Stimulated activated CD4-positive, alpha-beta T cell treated with anti-CD3 and anti-CD28 coated beads, Interleukin-4, amount 100 ng/mL, for 24 hours (primary cell): ENCODE measurements at places on chromosomes 7 and 10.

DNA sequence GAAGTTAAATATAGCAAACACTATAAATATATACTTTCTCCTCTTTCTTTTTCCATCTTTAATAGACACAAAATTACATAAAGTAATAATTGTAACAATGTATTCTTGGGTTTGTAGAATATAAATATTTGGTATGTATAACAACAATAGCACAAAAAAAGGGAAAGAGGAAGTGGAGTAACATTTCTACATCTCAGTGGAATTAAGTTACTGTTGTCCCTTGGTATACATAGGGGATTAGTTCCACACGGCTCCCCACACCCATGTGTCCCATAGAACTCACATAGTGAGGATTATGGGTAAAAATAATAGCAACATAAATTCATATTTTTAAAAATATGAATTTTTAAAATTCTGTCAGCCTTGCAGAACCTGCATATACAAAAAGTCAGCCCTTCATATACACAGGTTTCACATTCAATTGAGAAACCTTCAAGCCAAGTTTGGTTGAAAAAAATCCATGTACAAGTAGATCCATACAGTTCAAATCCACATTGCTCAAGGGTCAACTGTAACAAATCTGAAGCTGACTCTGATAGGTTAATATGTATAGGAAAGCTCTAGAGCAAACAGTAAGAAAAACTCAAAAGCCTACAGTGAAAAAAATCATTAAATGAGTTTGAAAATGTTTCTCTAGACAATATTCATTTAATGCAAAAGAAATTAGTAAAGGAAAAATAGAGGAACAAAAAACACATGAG, 92.4 kb downstream of the HYCC1 start:
- DNase-seq = no peak

GRCh38 chr10:120969219-120969645, 118.1 kb downstream of the WDR11 start:
- no peak for DNase-seq

GRCh38 chr7:139127648-139128047, 18.1 kb upstream of the ZC3HAV1 start:
- DNase-seq = no peak

- no peak for DNase-seq
Measured at GRCh38 chr10:62708569-62708968, 96.0 kb upstream of the ADO start.

DNA sequence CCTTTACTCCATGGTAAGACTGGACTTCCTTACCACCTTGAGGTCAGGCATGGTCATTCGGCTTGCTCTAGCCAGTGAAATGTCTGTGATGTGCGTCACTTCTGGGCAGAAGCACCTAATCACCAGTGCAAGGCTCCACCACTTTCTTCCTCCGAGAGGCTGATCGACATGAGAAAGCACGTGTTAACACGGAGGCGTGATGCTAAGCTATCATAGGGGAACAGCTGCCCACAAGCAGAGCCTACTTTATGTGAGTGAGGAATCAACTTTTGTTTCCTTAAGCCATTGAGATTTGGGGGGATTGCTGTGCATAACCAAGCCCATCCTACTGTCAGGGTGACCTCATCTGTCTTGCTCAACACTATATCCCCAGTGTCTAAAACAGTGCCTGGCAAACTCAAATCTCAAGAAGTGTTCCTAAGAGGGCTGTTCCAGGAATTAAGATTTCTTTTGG, 23.1 kb upstream of the SAR1A start:
- DNase-seq = no peak

GRCh38 chr10:97647556-97647955, 7.1 kb downstream of the PI4K2A start:
- DNase-seq = no peak

GRCh38 chr7:71348821-71349681, 217.1 kb downstream of the GALNT17 start:
- no peak for DNase-seq

- DNase-seq = no peak
Measured at GRCh38 chr10:90437452-90437851, 420.4 kb downstream of the HTR7 start.

DNA sequence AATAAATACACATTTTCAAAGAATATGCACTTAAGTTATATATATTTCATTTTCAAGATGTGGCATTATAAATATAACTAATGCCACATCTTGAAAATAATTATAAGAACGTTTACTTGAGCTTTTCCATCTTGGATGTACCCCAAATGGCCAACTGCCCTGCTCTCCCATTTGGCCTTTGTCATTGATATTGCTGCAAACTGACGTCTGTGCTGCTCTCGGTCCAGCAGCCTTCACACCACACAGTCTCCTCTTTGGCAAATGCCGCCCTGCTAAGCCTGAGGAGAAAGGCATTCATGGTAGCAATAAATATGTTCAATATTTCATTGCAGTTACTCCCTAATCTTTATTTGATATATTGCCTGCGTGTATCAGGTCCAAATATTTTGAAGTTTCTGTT, 384.6 kb upstream of the ADARB2 start:
- no peak for DNase-seq

DNA sequence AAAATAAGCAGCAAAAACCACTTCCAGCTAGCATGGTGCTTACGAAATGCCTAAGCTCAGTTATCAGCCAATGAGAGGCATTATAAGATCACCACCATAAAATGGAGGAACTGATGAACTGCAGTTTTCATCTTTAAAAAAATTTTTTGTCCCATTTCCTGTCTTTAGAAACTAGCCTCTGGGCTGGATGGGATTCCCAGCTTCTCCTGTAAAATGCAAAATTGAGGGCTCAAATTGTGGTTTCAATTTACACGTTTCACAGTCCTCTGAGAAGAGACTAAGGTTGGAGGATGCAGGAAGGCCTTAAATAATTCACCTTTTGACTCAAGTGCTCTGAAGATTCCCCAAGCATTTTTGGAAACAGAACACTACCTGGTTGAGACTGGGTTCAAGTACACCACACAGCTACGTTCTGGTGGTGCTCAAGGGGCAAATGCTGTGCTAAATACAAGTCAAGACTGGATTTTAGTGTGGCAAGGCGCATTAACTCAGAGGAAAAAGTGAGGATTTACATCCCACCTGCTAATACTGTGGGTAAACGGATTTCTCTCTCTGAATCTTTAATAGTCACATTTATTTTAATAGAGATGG, 951 bp downstream of the ZNF25 start:
- DNase-seq = no peak

- DNase-seq = no peak
Measured at GRCh38 chr7:45278763-45279398, 121.3 kb downstream of the RAMP3 start.

- DNase-seq = no peak
Measured at GRCh38 chr7:159119026-159119741, 25.5 kb downstream of the VIPR2 start.

- no peak for DNase-seq
Measured at GRCh38 chr10:124338276-124338925, 80.3 kb downstream of the OAT start.

- no peak for DNase-seq
Measured at GRCh38 chr10:16975188-16975587, 154.4 kb downstream of the CUBN start.

GRCh38 chr10:78411716-78412115, 378.1 kb downstream of the RPS24 start:
- no peak for DNase-seq
